Hematopoietic multipotent progenitor cell treated with erythropoietin and hydrocortisone succinate and interleukin-3 and kit ligand, for 4 days (in vitro differentiated cells): ENCODE measurements at places on chromosomes 2 and 18.

DNA sequence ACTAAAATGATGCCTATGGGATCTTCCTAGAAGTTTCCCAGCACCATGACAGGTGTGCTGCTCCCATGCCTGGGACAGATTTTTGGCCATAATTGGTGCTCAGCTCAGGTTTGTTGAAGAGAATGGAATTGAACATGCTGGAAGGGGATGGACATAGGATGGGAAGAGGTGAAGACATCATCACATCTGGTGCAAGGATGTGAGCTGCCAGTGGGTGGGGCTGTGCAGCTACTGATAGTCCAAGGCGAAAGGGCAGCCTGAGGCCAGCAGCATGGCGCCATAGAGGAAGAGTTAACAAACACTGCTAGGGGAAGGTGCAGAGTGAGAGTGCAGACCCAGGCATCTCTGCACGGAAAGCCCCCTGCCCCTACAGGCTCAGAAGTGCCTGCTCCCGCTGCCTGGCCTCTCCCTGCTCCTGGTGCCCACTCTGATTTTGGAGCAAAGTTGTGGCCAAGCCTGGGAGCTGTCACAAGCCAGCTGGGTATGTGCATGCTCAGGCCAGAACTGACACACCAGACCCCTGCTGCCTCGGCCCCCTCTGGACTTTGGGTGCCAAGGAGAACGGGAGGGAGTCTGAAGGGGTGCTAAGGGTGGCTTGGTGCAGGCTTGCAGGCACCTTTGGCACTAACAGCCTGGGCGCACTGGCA is 178.6 kb downstream of the ZBTB7C start:
- DNase-seq: peak; percentile 78

DNA sequence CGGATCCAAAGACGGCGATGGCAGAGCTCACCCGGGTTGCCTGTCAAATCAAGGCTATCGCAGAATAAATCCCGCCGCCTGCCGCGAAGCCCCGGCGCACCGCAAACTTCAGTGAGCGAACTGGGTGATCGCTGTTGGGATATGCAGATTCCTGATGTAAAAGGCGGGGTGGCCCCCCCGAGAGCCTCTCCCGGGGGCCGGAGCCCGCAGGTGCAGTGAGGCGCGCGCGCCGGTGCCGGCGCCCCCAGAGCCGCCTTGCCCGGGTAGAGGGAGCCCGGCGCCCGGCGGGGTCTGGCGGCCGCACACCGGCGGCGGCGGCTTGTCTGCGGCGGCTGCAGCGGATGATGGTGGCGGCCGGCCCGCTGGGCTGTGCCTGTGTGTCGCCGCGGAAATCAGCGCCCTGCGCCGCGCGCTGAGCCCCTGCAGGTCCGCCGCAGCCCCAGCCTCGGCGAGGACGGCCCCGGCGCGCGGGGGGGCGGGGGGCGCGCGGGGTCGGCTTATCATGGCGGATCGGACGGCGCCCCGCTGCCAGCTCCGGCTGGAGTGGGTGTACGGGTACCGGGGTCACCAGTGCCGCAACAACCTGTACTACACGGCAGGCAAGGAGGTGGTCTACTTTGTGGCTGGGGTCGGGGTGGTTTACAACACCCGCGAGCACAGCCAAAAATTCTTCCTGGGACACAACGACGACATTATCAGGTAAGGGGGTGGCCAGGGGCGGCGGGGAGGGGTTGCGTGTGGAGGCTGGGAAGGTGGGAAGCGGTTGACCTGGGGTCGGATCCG is 1.3 kb downstream of the EML6 start:
- DNase-seq: peak; percentile 31

DNA sequence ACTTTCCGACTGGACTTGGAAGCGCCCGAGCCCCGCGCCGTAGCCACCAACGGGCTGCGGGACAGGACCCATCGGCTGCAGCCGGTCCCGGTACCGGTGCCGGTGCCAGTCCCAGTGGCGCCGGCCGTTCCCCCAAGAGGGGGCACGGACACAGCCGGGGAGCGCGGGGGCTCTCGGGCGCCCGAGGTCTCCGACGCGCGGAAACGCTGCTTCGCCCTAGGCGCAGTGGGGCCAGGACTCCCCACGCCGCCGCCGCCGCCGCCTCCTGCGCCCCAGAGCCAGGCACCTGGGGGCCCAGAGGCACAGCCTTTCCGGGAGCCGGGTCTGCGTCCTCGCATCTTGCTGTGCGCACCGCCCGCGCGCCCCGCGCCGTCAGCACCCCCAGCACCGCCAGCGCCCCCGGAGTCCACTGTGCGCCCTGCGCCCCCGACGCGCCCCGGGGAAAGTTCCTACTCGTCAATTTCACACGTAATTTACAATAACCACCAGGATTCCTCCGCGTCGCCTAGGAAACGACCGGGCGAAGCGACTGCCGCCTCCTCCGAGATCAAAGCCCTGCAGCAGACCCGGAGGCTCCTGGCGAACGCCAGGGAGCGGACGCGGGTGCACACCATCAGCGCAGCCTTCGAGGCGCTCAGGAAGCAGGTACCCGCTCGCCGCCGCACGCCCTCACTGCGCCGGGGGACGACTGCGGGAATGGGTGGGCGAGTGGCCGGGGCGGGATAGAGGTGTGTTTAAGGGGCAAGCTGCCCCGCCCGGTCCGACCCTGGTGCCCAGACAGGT is 713 bp downstream of the ATOH8 start:
- peak; percentile 54 for DNase-seq

- DNase-seq: no peak
Measured at GRCh38 chr2:109175350-109175678, 46.3 kb downstream of the SH3RF3 start.

DNA sequence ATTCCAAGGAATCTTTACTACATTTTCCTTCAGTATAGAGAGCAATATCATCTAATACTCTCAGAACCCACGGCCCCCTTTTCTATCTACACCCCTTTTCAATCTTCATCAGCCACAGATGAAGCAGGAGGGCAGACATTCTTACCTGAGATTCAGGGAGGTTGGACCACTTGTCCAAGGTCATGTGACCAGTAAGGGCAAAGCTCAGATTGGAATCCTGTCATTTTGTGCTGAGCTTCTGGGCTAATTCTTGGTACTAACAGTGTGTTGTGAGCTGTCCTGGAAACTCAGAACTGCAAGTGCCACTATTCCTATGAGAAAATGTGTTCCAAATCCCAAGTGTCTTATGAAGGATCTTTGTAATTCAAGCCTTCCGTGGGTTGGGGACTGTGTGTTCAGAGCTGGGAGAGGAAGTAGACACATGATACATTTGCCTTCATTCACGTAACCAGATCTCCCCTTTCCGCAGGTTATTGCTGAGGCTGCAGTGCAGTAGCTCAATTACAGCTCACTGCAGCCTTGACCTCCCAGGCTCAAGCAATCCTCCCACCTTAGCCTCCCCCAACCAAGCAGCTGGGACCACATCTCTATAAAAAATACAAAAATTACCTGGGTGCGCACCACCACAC is 3.3 kb downstream of the CHRNA1 start:
- DNase-seq: no peak

- no peak for DNase-seq
Measured at GRCh38 chr2:26847655-26848335, at the start of gene DPYSL5. Gene DPYSL5, plus strand, starts transcription at chr2:26848132. Its CDS starts 50,368 bp downstream, at chr2:26898500.

- DNase-seq: no peak
Measured at GRCh38 chr2:67895227-67895941, 167.4 kb downstream of the C1D start.

DNA sequence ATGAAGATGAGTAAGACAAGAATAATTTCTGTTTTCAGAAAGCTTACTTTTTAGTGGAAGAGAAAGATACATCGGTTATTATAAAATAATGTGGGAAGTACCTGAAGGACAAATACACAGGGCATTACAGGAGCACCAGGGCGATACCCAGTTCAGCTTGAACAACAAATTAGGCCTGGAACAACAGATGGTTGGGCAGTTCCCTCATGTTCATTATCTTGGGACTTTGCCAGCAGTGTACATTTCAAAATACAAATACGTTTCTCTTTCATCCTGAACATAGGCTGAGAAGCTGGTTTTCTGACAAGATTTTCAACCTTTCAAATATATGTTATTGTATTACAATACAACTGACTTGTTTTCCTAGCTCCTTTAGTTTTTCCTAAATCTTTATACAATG is 79.6 kb downstream of the TGIF1 start:
- DNase-seq: peak; percentile 26

DNA sequence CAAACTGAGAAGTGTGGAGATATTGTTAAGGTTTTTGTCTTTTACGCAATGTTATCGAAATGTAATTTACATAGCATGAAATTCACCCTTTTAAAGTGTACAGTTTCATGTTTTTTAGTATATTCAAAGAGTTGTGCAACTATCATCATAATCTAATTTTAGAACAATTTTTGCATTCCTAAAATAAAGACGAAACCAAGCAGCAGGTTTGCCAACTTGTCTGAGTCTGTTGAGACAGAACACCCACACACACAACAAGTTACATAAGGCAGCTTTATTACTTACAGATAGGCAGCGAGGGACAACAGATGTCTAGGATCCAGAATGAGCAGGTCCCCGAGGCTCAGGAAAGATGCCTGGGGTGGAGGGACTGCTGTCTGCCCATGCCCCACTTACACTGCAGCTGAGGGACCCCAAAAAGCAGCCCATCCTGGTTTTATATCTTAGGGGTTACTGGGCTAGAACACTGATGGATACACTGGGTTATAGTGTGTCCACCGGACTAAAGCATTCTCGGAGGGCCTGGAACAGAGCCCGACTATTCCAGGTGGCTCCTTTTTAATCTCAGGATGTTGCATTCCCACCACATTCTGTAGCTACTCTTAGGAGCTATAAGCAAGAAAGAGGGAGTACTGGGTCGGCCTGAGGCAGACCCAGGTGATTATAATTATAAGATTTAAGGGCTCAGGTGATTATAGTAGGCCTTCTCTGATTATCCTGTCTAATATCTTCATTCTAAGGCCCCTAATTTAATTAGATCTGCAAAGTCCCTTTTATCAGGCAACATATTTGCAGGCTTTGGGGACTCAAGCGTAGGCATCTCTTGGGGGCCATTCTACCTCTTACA is 150.2 kb upstream of the DOK6 start:
- DNase-seq: no peak

DNA sequence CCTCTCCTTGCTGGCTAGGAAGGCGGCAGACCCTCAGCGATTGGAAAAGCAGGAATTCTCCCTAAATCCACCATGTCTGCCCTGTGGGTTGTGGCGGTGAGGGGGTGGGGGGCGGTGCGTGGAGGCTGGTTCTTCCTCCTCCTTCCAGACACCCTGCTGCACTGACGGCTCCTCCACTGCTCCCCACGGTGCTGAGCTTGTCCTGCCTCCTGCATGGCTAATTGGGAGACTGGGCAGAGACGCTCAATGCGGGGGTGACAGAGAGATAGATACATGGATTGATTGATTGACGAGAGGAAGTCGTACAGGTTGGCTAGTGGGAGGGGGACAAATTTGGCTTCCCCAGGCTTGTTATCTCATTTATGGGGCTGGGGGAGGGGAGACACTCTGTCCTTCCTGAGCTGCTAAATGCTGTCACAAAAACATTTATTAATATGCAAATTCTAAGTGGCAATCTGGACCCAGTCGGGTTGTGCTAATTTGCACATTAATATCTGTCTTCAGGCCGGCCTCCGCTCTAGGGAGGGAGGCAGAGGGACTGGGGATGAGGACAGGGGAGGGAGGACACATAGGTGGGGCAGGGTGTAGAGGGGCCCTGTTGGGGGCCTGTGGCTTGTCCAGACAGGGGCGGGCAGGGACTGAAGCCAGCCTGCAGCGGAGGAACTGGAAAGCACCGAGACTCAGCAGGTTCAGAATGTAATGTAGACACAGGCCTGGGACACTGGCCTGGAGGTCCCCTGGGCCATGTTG is 181.6 kb downstream of the CELF4 start:
- DNase-seq: no peak

GRCh38 chr18:24368749-24369148 is 28.9 kb downstream of the OSBPL1A start:
- no peak for DNase-seq

- no peak for DNase-seq
Measured at GRCh38 chr2:98332989-98333388, 13.3 kb upstream of the CNGA3 start.
